K562 (cell line): ENCODE measurements at places on chromosomes 1 and 21.

GRCh38 chr1:117346206-117346928 lies 20.9 kb upstream of the MAN1A2 start:
- no peak for DNase-seq

GRCh38 chr1:14826172-14826636 lies 227.7 kb downstream of the KAZN start:
- peak; percentile 40 for DNase-seq

DNA sequence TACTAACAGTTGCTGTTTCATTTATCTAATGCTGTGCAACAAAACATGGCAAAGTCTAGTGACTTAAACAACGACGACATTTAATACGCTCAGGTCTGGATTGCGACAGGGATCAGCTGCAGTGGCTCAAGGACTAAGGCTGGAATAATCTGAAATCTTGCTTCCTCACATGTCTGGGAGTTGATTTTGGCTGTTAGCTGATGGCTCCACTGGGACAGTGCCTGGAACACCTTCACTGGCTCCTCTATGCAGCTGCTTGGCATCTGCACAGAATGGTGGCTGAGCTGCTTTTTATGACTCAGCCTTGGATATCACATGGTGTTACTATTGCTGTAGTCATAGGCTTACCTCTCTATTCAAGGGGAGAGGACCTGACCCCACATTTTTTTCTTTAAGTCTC lies 24.0 kb upstream of the BTG3 start:
- no peak for DNase-seq

- DNase-seq = peak; percentile 88
Observed at GRCh38 chr1:35499652-35500176, 57.5 kb downstream of the KIAA0319L start.

DNA sequence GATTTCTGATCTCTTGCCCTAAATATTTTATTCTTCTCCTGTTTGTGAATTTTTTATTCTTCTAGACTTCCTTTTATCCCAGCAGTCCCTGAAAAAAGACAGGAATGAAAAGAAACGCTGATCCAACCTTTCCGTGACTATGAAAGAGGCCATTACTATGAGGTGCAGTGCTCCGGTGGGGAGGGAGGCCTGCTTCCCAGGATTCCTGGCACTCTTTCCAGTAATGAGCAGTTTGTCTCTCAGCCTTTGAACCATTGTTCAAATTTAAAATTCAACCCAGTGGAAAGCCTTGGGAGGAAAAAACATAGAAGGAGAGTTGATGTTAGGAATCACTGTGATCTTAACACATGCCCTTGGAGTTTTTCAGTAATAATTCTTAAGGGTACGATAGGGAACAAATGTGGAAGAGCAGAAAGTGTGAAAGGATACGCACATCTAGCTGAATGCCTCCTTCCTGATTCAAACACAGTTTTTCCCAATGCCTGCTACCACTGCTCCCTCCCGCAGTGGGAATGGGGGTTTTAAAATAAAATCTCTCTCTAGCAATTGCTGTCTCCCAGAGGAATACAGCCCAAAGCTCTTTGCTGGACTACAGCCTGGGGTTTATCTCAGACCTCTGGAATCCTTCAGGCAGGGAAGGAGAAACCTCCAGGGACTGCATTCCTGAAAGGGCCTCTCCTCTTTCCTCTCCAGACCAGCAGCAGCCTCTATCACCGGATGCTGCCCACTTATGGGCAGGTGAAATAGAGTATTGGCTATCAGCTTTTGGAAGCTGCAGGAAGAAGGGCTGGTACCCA lies 6.1 kb downstream of the IER5 start:
- DNase-seq = no peak

DNA sequence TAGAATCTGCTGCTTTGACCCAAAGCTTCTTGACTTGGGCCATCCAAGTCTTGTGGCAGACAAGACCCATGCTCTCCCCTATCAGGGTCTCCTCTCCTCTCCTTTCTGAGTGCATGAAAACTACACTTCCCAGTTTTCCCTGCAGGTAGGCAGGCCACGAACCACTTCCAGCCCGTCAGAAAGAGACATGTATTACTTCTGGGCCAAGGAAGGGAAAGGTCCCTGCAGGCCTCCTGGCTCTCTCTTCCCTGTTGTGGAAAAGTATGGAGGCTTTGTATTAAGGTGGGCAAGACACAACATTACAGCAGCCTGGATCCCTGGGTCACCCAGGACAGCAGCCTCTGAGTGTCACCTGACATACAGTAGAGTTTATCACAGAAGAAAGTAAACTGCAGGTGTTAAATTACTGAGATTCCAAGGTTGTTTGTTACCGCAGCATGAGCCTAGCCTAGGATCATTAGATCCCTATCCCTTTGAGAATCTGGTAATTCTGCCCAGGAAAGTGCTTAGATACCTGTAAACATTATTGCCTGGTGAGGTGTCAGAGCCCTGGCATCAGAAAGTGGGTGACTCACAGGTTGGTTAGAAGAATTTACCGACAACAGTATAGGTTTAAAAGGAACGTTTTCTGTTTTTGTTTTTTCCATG lies 717.3 kb downstream of the MATN1 start:
- DNase-seq = no peak

GRCh38 chr1:13498553-13498952 lies 15.2 kb downstream of the LRRC38 start:
- no peak for DNase-seq

DNA sequence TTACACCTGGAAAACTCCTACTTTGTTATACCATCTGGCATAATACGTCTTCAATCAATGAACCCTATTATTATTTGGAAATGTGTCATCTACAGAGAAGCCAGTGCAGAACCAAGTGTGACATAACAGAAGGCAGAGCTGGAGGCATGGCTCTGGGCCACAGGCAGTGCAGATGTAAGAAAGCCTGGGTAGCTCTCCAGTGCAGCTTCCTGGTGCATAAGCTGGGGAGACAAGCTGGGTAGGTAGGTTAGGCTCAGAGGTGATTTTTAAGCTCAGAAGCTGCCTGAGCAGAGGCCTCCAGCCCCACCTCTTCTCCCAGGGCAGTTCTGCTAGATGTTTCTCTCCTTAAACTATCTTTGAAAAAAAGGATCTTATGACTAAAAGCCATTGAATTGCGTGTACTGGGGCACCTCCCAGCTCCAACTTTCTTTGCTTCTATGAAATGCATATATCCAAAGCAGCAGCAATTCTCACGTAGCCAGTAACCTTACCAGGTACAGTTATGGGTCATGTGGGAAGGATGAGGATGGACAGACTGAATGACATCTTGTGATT lies 30.7 kb downstream of the AKNAD1 start:
- DNase-seq = no peak

DNA sequence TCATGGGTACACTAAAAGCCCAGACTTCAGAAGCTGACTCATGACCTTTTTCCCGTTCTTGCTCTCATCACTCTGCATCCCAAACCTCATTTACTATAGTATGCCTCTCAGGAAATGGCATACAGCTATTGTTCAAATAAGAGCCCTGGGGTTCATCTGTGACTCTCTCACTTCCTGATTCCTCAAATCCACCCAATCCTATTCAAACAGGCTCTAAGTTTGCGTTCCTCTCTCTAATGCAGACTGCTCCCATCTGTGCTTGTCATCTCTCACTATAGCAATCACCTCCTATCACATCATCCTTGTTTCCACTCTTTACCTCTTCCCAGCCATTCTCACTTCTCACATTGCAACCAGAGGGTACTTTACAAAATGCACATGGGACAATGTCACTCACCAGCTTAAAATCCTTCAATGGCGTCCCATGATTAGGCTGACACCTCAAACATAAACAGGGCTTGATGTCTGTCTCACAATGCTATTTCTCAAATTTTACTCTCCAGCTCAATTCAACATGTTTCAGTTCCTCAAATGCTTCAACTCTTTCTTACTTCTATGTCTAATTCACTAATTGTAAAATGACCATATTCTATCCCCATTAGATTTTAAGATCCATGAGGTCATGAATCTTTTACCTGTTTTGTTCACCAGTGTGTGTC lies 408.4 kb downstream of the NTNG1 start:
- DNase-seq = no peak

DNA sequence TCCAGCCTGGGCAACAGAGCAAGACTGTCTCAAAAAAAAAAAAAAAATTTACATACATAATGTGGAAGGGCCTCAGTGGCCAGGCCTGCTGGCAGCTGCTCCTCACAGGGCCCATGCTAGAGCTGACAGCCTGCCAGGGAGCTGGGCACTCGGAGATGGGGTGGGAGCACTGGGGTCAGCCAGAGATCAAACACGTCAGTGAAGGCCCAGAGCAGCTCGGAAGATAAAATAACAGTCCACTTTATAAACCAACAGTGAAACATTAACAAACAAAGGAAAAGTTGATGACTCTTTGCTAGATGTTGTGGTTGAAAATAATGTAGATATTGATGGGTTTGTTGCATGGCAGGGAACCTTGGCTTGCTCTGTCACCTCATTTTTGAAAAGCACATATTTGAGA lies 42.7 kb downstream of the ATP5PF start:
- DNase-seq = no peak

DNA sequence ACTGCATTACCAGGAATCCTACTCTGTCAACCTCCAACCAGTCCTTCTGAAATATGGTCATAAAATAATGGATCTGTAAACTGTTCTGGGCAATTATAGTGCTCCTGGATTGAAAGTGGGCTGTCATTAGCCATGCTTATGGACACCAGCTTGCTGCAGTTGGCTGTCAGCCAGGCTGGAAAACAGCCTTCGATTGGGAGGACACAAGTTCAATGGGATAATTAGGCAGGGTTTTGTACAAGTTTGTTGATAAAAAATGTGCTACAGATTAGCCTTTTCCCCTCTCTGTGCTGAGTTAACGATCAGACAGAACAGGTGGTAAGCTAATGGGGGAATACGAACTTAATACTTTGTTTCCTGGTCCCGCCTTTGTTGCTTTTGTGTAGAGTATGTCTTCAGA lies 413.9 kb downstream of the DUSP10 start:
- DNase-seq = no peak
